H1 (cell line): ENCODE measurements at places on chromosomes 5 and 9. TPM values are rescaled to one million over a fixed set of nuclear protein-coding genes. Genes with fewer than 3 reads are reported as not detected.

- H3K27me3 ChIP-seq = peaks cover 59% of the 10 kb centered on the region
- H3K27ac ChIP-seq = no peak overlapping the region
- no peaks in the 10 kb centered on the region for H3K36me3 ChIP-seq
- DNase-seq = no peak
- no peaks in the 10 kb centered on the region for H3K4me1 ChIP-seq
- no peak overlapping the region for H3K4me3 ChIP-seq
Measured at GRCh38 chr9:68505681-68506409, 34.8 kb downstream of the TMEM252 start.

GRCh38 chr5:56900395-56900794, 9.0 kb upstream of the SETD9 start:
- no peak overlapping the region for H3K27ac ChIP-seq
- H3K27me3 ChIP-seq = no peaks in the 10 kb centered on the region
- no peak for DNase-seq
- H3K4me3 ChIP-seq = no peak overlapping the region
- no peaks in the 10 kb centered on the region for H3K36me3 ChIP-seq

- no peaks in the 10 kb centered on the region for H3K36me3 ChIP-seq
- no peaks in the 10 kb centered on the region for H3K27me3 ChIP-seq
- no peak for DNase-seq
- no peaks in the 10 kb centered on the region for H3K4me1 ChIP-seq
- no peak overlapping the region for H3K4me3 ChIP-seq
- H3K27ac ChIP-seq = no peak overlapping the region
Measured at GRCh38 chr9:3458806-3459475, 66.9 kb downstream of the RFX3 start.

Gene GPR150
- not detected in 2 replicates for total RNA-seq

Gene LYRM7
- 10.6 and 12.6 TPM in 2 replicates for total RNA-seq
